Neural progenitor cell (in vitro differentiated cells): ENCODE measurements at places on chromosomes 11 and 22. TPM values are rescaled to one million over a fixed set of nuclear protein-coding genes. Genes with fewer than 3 reads are reported as not detected.

DNA sequence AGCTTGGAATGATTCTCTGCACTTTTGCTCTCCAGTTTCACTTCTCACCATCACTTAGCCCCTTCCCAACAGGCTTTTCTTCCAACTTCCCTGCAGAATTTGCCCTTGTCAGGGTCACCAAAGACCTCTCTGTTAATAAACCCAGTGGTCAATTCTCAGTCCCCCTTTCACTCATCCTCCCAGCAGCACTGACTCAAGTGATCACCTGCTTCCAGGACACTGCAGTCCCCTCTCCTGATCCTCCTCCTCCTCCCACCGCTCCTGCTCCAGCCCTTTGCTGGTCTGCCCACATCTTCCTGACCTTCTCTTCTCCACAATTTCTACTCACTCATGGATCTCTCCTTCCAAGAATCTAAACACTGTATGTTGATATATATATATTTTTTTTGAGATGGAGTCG lies 57.9 kb downstream of the SHISAL1 start:
- no peak overlapping the region for H3K4me3 ChIP-seq
- no peak overlapping the region for H3K27ac ChIP-seq
- peaks cover 14% of the 10 kb centered on the region for H3K4me1 ChIP-seq
- H3K36me3 ChIP-seq: no peaks in the 10 kb centered on the region

GRCh38 chr22:22993184-22993583 lies 77.1 kb upstream of the GNAZ start:
- no peaks in the 10 kb centered on the region for H3K36me3 ChIP-seq
- H3K4me3 ChIP-seq: no peak overlapping the region
- no peak for DNase-seq
- H3K4me1 ChIP-seq: no peaks in the 10 kb centered on the region
- H3K27me3 ChIP-seq: peaks cover 81% of the 10 kb centered on the region
- H3K27ac ChIP-seq: no peak overlapping the region

GRCh38 chr22:38077096-38077495 lies 6.9 kb downstream of the SLC16A8 start:
- H3K36me3 ChIP-seq: no peaks in the 10 kb centered on the region
- H3K27ac ChIP-seq: no peak overlapping the region
- peaks cover 21% of the 10 kb centered on the region for H3K27me3 ChIP-seq
- no peak for DNase-seq

Gene OR10D3
- total RNA-seq: not detected in 2 replicates

Gene MS4A12
- not detected in 2 replicates for total RNA-seq
